ENCODE measurements at places on chromosomes 7 and 10.

DNA sequence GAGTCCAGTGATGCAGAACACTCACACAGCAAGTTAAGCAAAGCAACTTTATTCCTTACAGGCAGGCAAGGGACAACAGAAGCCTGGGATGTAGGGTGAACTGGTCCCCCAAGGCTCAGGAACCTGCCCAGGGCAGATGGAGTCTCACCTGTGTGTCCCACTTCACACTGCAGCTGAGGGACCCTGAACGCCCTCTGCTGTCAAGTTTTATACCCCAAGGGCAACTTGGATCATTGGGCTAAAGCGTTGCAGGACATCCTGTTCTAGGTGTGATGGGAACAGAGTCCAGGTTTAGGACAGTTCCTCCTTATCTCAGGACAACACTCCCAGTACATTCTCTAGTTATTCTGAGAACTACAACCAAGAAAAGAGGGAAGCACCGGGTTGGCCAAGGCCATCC, 49.5 kb upstream of the ZNF746 start:
- no peak for DNase-seq

DNA sequence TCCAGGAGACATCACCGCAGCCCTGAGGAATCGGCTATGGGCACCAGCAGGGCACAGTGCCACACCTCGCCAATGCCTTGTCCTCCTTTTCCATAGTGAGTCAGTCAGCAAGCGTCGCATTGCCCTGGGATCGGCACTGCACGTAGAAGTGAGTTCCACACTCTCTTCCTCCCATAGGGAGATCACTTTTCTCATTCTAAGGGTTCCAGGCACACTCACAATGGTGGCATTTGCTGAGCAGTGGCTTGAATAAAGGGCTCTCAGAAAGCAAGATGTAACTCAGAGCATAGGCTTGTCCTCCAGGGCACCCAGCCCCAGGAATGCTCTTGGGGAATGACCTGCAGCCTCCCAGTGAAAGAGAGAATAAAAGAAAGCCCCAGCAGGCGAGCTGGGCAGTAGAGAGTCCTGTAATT, 1.1 kb upstream of the VIM start:
- DNase-seq = no peak

DNA sequence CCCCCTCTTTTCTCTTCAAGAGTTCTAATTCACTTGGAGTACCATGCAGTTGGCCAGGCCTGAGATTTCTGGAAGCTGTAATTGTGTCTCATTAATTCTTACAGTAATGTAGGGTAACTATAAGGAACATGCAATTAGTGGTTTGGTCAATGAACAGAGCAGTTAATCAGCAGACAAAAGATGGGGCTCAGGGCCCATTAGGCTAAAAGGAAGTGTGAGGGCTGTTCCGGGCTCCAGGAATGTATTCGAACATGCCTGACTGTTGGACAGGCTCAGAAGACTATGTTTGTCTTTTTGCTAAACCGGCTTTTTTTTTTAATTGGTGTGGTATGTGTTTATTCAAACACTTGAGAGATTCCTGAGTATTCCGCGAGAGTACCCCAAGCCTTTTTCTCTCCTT, 42.5 kb upstream of the FZD8 start:
- no peak for DNase-seq

DNA sequence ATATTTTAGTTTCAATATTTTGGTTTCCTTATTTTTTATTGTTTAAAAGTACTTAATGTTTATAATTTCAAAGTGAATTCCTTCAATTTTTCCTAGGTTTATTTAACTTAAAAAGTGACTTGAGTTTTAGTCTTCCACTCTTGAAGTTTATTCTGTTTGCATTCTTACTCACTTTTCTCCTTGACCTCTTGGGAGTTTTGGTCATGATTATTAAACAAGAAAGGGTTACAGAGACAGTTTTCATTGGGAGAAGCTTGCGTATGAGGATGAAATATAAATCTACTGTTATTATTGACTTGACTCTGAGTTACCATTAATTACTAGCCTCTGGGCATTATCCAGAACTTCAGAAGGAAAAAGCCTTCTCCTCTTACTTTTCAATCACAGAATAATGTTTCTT, 216.0 kb downstream of the BMPER start:
- no peak for DNase-seq
